ENCODE measurements at places on chromosomes 3 and 15.

GRCh38 chr15:67593562-67593961, 51.1 kb downstream of the MAP2K5 start:
- no peak for DNase-seq

DNA sequence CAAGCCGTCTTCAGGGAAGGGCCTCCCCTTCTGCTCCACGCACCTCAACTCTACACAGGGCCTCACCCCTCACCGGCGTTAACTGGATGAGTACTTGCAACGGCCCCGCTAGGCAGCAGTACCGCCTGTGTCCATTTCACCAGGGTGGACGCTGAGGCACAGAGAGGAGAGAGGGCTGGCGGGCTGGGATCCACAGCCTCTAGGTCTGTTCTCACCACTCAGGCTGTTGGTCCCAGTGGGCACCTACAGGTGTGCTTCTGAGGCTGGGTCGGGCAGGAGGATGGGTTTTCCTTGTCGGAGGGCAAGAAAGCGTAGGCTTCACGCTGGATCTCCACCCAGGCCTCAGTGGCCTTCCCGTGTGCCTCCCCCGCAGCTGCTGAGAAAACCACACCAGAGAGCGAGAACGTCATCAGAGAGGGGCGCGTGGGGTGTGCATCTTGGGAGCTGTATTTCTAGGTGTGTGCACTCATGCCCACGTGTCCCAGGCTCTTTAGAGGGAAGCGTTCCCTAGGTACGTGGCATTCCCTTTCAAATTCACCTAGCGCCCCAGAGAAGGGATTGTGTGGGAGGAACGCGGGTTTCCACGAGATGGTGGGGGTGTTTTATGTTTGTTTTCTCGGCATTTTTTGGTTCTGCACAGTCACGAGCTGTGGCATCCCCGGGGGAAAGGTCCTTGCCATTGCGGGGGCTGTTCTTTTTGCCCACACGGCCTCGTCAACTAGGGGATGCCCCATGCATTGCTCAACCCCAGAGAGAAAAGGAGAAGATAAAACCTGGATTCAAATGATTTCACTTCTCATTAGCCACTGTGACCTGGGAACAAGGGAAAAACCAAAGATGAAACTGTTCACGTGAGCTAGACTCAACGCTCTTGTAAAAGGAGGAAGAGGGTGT, 67.7 kb downstream of the MGLL start:
- no peak for DNase-seq

- no peak for DNase-seq
These were observed 230.7 kb downstream of the SATB1 start for GRCh38 chr3:18194431-18194830.

GRCh38 chr3:101512396-101512645, 691 bp downstream of the SENP7 start:
- DNase-seq, result no peak
